ENCODE measurements at places on chromosomes 2 and 18.

GRCh38 chr2:241366678-241367077 lies 10.6 kb downstream of the FARP2 start:
- DNase-seq: no peak

GRCh38 chr2:130806370-130806769 lies 30.3 kb upstream of the ARHGEF4 start:
- DNase-seq: no peak

DNA sequence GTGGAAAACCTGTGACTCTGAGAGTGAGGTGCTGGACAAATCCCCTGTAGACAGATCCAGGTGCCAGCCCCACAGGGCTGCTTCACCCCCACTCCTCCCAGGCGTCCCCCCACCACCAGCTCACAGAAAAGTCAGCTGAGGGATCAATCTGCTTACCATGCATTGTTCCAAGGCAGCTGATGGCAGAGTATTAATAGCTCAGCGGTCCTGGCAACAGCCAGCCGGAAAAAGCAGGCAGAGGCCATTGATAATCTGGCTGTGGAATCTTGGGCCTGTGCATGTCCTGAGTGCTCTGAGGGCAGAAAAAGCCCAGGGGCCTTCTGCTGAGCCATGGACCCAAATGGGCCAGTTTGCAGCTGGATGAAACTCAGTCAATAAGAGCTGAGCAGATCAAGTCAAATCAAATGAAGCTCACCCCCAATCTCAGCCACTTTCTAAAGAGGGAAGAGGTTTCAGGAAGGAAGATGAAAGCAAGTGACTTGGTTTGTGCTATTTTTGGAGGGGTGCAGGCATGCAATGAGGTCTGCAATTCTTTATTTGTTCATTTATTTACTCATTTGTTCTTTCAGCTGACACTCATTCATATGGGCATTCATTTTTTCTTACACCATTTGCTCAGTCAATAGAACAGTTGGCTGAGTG lies 63.4 kb downstream of the GYPC start:
- DNase-seq: no peak

- no peak for DNase-seq
Observed at GRCh38 chr18:71505526-71505925, 1038.6 kb downstream of the CBLN2 start.

- no peak for DNase-seq
Observed at GRCh38 chr18:35134190-35134730, 93.0 kb downstream of the MAPRE2 start.

GRCh38 chr2:198471291-198471690 lies 666.9 kb downstream of the PLCL1 start:
- no peak for DNase-seq

DNA sequence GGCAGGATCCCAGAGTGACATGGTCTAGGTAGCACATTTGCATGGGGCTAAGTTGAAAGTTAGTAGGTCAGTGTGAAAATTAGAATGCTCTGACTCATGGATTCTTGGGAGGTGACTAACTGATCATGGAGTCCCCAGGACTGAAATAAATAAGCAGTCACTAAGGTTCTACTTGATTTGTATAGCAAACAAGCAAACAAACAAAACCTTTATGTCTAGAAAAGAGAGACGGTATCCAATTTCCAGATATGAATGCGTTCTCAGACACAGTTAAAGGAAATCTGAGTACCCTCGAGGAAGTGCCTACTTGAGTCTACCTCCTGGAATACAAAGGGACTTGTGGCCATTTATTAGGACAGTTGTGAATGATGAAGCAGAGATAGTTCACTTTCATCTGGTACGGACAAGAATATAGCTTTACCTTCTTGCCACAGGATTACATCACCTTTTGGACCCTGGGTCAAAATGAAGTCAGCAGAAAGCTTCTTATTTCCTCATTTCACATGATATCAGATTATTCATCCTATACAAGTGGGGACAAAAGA lies 54.3 kb upstream of the AGPS start:
- no peak for DNase-seq

DNA sequence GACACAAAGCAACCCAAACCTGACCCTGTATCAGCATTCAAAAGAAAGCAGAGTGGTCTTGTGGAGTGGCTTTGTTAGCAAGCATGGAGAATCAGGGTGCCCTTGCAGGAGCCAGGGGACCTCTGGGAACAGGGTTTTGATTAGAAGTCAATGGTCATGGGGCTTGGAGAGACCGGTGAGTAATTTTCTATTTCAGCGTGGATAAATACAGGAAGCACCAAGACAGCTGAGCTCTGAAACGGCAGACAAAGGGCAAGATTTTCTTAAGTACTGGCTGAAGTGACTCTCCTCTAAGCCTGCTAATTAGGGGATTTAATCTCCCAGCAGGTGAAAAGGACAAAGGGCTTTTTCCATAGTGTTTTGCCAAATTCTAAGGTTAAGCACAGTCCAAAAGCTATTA lies 78.0 kb upstream of the GAREM1 start:
- no peak for DNase-seq

GRCh38 chr2:235468978-235469655 lies 24.7 kb upstream of the AGAP1 start:
- no peak for DNase-seq

DNA sequence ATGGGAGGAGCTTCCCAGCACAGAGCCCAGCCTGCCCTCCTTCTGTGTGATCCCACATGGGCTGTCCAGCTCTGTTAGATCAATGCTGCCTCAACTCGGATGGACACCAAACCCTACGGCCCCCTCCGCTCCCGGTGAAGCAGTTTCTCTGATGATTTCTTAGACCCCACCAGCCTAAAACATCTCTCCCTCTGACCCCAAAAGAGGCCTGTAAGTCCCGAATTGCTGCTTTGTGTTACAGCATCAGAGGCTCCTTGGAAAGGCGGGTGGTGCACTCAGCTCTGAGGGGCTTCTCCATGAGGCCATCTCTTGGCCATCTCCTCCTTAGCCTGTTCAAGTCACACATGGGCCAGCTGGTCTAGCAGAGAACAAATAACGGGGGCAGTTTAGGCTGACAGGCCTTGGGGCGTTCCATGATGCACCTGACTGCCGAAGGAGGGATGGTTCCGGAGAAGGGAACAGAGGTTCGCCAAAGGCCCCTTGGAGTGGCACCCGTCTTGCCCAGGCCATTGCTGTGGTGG lies 240.7 kb downstream of the SH3RF3 start:
- no peak for DNase-seq

- DNase-seq: no peak
Observed at GRCh38 chr2:40105593-40105992, 326.5 kb upstream of the THUMPD2 start.

GRCh38 chr2:205731583-205731981 lies 49.3 kb downstream of the NRP2 start:
- DNase-seq: no peak

GRCh38 chr2:211903961-211904360 lies 634.6 kb downstream of the ERBB4 start:
- no peak for DNase-seq

GRCh38 chr2:127179766-127180165 lies 40.3 kb downstream of the CYP27C1 start:
- no peak for DNase-seq

DNA sequence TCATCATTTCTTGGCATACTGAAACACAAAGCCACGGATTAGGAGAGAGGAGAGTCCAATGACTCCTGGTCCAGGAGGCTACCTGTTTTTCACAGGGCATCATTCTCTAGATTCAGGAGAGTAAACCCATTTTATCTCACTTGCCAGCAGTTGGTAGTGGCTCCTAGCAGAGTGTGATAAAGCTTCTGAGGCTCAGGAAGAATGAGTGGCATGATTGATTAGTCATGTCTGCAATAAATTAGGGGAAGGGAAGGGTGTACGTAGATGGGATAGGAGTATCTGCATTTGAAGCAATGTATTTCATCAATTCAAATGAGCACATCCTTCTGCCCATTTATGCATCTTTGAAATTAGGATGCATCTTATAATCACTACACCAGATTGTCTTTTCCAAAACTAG lies 31.1 kb upstream of the PNO1 start:
- DNase-seq: no peak

DNA sequence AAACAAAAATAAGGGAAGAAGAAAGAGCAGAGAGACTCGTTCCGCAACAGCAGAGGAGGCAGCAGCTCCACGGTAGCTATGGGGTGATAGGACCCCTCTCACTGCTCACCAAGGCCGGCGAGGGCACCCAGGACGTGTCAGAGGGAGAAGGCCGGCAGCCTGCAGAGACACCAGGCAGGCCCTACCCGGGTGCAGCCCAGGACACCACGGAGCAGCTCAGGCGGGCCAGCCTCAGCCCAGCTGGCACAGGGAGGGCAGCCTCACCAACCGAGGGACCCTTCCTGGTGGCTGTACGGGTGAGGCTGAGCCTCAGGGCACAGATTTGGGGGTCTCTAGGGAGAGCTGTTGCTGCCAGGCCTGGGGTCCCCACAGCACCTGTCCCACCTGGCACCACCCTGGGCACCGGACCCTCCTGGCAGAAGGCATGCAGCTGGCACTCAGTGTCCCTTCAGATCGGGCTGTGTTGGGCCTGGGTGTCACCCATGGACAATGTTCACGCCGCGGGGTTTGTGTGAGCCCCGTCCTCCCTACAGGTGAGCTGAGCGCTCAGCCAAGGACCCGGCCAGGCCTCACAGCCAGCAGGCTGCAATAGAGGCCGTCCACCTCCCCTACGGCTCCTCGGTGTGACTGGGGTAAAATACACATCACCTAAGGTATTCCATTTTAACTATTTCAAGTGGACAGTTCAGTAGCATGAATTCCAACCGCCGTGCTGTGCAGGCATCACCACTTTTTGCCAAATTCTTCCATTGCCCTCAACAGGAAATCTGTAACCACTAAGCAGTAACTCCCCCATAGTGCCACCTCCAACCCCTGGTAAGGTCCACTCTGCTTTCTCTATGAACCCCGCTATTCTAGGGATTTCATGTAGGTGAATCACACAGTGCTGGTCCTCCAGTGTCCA lies 21.6 kb downstream of the KCNG2 start:
- no peak for DNase-seq

DNA sequence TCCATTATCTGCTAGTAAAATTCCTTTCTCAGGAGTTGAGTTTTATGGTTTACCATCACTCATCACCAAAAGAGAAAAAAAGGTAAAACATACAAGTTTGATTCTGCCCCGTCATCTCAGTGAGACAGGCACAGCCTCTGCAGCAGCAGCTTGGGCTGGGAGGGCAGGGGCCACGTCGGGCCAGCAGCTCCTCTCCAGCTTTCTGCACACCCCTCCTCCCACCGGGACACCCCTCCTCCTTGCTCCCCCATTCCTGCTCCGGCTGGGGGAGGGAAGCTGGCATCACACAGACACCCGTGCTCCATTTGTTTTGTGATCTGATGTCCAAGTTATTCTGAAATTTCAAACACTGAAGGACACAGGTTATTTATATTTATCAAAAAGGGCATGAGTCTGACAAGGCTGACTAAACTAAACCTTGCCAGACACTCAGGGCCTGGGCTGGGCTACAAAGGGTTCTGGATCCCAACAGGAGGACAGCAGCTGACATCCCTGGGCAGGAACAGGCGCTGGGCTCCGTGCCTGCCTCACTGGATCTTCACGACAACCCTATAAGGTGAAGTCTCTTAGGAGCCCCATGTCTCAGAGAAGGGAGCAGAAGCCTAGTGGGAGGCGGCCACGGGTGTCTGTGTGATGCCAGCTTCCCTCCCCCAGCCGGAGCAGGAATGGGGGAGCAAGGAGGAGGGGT lies 71.4 kb downstream of the HDAC4 start:
- DNase-seq: no peak

GRCh38 chr2:215724146-215724545 lies 288.3 kb upstream of the FN1 start:
- DNase-seq: no peak

DNA sequence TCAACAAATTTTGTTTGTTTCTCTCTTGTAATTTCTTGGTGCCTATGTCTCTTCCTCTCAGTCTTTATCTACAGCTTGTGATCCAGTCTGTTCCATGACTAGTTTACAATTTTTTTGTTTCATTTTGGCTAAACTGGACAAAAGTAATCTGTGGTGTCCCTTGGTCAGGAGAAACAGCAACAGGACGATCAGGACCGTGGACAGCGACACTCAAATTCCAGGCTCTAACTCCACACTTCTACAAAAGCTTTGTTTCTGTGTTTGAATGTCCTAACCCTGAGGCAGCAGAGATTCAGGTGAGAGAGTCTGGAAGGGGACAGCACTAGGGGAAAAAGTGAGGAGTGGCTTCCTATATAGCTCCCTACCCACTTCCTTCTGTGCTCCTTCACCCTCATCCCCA lies 593.3 kb upstream of the FANCL start:
- no peak for DNase-seq

All from effector memory CD8-positive, alpha-beta T cell (primary cell).